NCI-H1048 (cell line): ENCODE measurements at places on chromosomes 4 and X.

- DNase-seq: no peak
These were observed 87.1 kb downstream of the SLIT2 start for GRCh38 chr4:20338841-20339240.

DNA sequence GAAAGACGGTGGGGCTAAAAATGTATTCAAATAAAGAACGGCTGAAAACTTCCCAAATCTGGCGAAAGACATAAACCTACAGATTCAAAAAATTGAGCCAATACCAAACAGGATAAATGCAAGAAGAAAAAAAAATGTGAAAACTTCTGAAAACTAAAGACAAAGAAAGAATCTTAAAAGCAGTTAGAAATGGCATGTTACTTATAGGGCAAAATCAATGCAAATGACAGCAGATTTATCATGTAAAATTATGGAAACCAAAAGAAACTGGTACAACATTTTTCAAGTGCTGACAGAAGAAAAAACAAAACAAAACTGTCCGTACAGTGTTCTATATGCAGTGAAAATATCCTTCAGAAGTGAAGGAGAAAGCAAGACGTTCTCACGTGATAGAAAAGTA is 239.0 kb downstream of the PDGFC start:
- no peak for DNase-seq

DNA sequence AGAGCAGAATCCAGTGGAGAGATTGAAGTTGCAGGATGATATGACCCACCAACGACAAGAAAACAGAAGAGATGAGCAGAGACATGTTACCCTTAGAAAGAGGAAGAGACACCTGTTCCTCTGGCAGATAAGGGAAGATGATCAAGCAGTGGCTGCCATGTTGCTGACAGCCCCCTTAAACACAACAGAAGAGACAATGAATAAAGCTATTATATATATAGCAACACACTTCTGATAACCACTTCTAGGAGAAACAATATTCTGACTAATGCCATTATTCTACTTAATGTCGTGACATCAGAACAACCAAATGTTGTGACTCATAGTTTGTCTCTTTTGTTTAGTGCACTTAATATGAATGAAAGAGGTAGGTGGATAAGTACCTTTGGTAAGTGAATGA is 44.9 kb downstream of the SH3RF1 start:
- DNase-seq: no peak

DNA sequence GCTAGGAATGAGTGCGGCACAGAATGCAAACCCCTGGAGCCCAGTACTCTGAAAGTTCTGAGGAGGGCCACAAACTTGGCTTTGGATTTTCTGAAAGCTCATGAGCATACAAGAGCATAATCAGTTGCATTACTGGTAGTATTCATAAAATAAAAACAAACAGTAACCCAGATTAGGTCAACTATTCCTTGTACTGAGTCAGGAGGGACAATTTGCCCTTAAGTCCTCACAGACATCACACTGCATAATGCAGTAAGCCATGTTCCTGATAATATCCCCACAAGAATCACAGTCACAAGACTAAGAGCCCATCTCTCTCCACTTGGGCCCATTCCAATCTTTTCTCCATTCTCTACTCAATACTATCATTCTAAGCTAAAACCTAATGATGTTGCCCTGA is 126.9 kb upstream of the NEIL3 start:
- no peak for DNase-seq

DNA sequence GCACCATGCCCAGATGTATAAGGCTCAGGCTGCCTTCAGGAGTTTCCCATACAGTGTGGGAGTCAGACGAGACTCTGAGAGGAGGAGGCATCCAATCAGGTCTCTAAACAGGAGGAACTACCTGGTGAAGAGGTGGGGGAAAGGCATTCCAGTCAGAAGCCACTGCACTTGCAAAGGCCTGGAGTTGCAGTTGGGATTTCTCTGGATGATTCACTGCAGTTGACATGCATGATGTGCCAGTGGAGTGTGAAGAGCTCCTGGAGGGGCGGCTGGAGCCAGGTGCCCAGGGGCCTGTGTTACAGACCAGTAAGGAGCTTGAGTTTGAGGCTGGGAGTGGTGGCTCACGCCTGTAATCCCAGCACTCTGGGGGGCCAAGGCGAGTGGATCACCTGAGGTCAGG is 339.1 kb downstream of the ARHGAP10 start:
- no peak for DNase-seq

- no peak for DNase-seq
These were observed 30.3 kb downstream of the DAPP1 start for GRCh38 chr4:99846891-99847290.

GRCh38 chr4:95909211-95909610 is 69.3 kb downstream of the PDHA2 start:
- no peak for DNase-seq
